ENCODE measurements at places on chromosomes 2 and 18. TPM values are rescaled to one million over a fixed set of nuclear protein-coding genes. Genes with fewer than 3 reads are reported as not detected.

DNA sequence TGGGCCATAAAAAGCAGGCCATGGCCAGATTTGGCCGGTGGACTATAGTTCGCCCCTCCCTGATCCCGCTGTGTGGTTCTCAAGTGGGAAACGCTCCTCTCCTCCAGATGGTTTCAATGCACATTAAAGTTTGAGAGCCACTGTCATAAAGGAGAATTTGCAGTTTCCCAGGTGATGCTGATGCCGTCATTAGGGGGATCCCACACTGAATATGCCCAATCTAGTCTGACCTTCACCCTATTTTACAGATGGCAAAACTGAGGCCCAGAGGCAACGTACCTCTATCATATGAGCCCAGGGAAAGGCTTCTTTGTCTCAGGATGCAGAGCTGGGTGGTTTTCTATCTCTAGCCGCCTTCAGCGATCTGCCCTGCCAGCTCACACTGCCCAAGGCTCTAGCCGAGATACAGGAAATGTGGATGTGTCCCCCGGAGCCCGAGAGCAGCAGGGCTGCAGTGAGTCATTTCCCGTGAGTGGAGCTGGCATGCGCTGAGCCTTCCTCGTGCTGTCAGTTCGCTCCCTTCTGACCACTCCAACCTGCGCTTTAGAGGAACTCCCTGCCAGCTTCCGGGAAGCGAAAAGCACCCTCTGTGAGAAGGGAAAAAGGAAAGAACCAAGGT, 116.2 kb downstream of the SMAD7 start:
- H3K4me1 ChIP-seq: peaks cover 22% of the 10 kb centered on the region
- DNase-seq: peak; percentile 53
- no peaks in the 10 kb centered on the region for H3K36me3 ChIP-seq
- H3K4me3 ChIP-seq: no peak overlapping the region
- no peak overlapping the region for H3K27ac ChIP-seq
- H3K27me3 ChIP-seq: no peaks in the 10 kb centered on the region

Gene ZSWIM2
- total RNA-seq: not detected

DNA sequence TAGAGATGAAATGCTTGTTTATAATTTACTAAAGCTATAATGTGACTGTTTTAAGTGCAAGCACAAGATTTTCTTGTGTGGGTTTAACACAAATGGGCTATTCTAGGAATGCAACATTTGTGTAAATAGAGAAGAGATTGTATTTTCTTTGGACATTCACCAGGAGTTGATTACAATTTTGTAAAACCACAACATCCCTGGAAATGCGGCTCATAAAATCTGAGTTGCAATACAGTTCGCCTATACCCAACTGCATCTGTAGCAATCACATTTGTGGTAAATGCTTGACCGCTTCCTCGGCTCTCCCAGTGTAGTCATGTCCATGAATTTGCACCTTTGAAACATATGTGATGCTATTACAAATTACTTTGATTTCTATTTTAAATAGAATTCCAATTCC, 348.7 kb upstream of the CDH20 start:
- no peaks in the 10 kb centered on the region for H3K27me3 ChIP-seq
- no peaks in the 10 kb centered on the region for H3K4me1 ChIP-seq
- H3K4me3 ChIP-seq: no peak overlapping the region
- H3K27ac ChIP-seq: no peak overlapping the region
- DNase-seq: no peak

DNA sequence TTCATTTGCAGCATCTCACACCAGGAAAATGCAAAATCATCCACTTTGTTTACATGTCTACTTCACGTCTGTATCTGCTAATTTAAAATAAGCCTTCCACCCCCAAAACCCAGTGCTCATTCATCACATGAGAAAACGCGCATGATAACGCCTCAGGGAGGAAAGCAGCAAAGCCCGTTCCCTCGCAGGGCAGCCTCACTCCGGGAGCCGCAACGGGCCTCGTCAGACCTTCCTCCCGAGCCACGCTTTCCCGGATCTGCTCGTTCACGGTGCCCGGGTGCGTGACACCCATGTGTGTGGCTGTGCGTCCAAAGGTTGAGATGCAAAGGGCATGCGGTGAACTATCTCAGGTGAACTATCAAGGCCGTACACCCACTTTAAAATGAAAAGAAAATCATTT, 59.8 kb downstream of the NDUFA10 start:
- no peak overlapping the region for H3K4me3 ChIP-seq
- H3K4me1 ChIP-seq: peaks cover 6% of the 10 kb centered on the region
- DNase-seq: no peak
- no peaks in the 10 kb centered on the region for H3K27me3 ChIP-seq

Gene MTCL1
- 62.0 TPM for total RNA-seq

- no peaks in the 10 kb centered on the region for H3K27me3 ChIP-seq
- no peak for DNase-seq
- H3K27ac ChIP-seq: no peak overlapping the region
- peaks cover 3% of the 10 kb centered on the region for H3K4me1 ChIP-seq
Observed at GRCh38 chr18:49855711-49856415, 42.5 kb upstream of the ACAA2 start.

DNA sequence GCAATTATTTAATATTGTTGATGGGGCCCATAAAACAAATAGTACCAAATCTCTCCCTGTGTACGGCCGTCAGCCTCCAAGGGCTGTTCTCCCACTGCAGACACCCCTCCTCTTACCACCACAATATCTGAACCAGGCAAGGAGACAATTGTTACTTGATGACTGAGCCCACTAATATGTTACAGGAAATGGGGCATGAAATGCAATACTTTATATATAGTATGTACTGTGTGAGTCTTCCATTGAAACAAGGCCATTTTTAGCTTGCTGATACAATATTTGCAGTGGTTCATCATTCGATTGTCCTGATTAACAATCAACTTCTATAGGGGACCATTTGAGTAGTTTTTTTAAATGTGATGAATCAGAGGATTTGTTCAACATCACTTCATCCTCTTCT, 307.3 kb downstream of the GBX2 start:
- no peaks in the 10 kb centered on the region for H3K27me3 ChIP-seq
- H3K27ac ChIP-seq: no peak overlapping the region
- no peaks in the 10 kb centered on the region for H3K36me3 ChIP-seq
- H3K4me1 ChIP-seq: peaks cover 13% of the 10 kb centered on the region
- no peak overlapping the region for H3K4me3 ChIP-seq

DNA sequence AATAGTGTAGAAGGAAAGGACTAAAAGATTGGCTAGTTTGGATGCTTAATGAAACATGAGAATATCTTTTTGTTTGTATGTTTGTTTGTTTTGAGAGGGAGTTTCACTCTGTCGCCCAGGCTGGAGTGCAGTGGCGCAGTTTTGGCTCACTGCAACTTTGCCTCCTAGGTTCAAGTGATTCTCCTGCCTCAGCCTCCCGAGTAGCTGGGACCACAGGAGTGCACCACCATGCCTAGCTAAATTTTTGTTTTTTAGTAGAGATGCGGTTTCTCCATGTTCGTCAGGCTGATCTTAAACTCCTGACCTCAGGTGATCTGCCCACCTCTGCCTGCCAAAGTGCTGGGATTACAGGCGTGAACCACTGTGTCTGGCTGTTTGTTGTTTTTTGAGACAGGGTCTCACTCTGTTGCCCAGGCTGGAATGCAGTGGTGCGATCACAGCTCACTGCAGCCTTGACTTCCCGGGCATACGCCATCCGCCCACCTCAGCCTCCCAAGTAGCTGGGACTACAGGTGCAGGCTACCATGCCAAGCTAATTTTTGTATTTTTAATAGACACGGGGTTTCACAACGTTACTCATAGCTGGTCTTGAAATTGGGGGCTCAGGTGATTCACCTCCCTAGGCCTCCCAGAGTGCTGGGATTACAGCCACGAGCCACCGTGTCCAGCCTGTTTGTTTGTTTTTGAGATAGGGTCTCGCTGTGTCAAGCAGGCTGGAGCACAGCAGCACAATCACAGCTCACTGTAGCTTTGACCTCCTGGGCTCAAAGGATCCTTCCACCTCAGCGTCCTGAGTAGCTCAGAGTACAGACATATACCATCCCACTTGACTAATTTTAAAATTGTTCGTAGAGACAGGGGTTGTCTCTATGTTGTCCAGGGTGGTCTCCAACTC, 209.2 kb downstream of the MYCN start:
- DNase-seq: peak; percentile 31
- no peaks in the 10 kb centered on the region for H3K27me3 ChIP-seq
- H3K27ac ChIP-seq: no peak overlapping the region
- no peaks in the 10 kb centered on the region for H3K36me3 ChIP-seq

Gene POTEI
- 0.20 TPM for total RNA-seq

Gene DBI
- total RNA-seq: 186 TPM

DNA sequence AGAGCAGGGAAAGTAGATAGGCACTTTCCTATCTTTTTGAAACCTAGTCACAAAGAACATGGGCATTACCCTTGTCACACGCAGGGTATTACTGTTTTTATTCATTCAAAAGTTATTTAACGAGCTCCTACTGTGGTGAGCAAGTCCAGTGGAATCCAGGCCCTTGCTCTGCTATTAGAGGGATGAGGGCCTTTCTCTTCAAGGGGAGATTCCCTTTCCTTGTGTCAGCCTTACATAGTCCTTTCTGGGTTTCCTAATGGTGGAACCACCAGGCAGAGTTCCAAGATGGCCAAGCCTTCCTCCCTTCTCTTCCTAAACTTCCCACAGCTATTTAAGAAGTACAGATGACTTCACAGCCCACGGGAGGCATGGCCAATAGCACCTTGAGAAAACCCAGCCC, 64.6 kb downstream of the SPTBN1 start:
- no peak overlapping the region for H3K27ac ChIP-seq
- no peak overlapping the region for H3K4me3 ChIP-seq
- no peak for DNase-seq
- no peaks in the 10 kb centered on the region for H3K27me3 ChIP-seq
- peaks cover 3% of the 10 kb centered on the region for H3K4me1 ChIP-seq

Gene ING5
- total RNA-seq: 47.4 TPM

DNA sequence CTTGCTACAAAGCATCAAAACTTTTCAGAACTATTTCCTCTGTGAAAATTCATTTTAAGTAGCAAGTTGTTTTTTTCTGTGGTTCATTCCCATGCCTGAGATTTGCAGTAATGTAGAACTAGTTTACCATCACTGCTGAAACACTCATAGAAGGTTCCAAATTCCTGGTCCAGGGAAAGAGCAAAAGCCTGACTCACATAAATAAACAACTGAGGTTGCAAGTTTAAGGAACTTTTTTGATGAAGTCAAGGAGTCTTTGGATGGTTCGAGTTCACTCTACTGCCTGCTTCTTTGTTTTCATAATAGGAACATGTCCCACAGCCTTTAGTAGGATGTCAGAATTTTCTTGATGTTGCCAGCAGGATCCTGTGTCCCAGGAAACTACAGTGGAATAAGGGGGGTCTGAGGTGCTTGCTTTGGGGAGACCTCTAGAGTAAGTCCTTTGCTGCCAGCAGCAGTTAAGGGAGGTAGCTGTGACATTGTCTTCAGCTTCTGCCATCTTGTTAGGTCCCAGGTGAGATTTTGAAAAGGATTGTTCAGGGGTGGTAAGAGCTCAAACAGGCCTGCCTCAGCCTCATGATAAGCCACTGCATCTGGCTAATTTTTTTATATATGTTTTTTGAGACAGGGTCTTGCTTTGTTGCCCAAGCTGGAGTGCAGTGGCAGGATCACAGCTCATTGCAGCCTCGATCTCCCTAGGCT, 43.9 kb downstream of the ACSL3 start:
- peaks cover 8% of the 10 kb centered on the region for H3K36me3 ChIP-seq
- H3K27me3 ChIP-seq: no peaks in the 10 kb centered on the region
- H3K4me1 ChIP-seq: peaks cover 3% of the 10 kb centered on the region
- no peak for DNase-seq
- H3K4me3 ChIP-seq: no peak overlapping the region

GRCh38 chr2:156719036-156719435, 282.9 kb downstream of the GPD2 start:
- H3K27me3 ChIP-seq: no peaks in the 10 kb centered on the region
- H3K36me3 ChIP-seq: no peaks in the 10 kb centered on the region
- no peak for DNase-seq
- no peak overlapping the region for H3K4me3 ChIP-seq
- H3K27ac ChIP-seq: no peak overlapping the region
- no peaks in the 10 kb centered on the region for H3K4me1 ChIP-seq

- H3K27me3 ChIP-seq: no peaks in the 10 kb centered on the region
- peaks cover 8% of the 10 kb centered on the region for H3K4me1 ChIP-seq
- H3K4me3 ChIP-seq: no peak overlapping the region
- DNase-seq: no peak
- H3K27ac ChIP-seq: no peak overlapping the region
Observed at GRCh38 chr18:12819322-12819721, 64.7 kb downstream of the PTPN2 start.

Data from H1 (cell line).